Muscle of leg (tissue), 16 donors: ENCODE measurements at places on chromosomes 2 and 18. TPM values are rescaled to one million over a fixed set of nuclear protein-coding genes. Genes with fewer than 3 reads are reported as not detected.

GRCh38 chr2:68700560-68700959 is 34.1 kb upstream of the ARHGAP25 start:
- DNase-seq: no peak

The SATB2 gene
- total RNA-seq: 1.2 TPM

GRCh38 chr2:11863103-11863502 is 116.7 kb downstream of the LPIN1 start:
- DNase-seq: no peak

The CMPK2 gene
- total RNA-seq: 3.2 TPM

DNA sequence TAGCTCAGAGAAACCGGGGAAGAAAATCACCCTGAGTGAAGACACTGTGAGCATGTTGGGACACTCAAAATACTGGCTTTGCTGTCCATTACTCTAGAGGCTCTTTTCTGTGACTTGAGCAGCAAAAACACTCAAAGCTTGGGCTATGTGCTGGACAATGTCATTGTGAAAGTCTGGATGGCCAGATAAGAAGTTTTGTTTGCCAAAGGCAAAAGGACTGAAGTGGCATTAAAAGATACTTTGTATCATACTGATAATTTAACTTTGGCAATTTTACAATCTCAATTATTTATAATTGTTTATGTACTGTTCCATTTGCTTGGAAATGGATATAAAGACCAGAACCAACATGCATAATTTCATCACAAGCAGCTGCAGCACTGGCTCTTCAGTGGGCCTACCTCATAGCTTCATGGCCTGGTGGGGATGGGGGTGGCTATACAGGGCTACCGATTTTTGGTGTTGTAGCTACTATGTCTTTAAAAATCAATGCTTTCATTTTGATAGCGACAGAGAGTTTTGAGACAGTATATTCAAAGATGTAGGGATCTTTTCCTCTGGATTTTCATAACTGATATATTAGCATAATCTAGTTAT is 51.1 kb downstream of the RBKS start:
- DNase-seq: no peak

DNA sequence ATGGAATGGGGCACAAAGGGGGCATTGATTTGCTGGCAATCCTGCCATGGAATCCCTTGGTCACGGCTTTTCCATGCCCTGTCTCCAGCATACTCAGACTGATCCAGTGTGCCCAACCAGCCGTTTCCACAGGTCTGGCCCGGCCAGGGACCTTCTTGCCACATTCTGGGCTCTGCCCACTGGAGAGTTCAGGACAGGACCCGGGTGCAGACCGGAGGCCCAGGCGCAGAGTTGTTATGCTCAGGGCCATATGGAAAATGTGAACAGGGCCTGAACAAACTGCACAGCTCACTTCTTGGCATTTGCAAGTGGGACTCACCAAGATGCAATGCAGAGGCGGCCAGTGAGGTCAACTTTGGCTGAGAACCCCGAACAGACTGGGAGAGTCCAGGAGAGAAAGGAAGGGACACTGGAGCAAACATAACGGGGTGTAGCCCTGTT is 15.6 kb upstream of the ASAP2 start:
- peak; percentile 96 for DNase-seq

DNA sequence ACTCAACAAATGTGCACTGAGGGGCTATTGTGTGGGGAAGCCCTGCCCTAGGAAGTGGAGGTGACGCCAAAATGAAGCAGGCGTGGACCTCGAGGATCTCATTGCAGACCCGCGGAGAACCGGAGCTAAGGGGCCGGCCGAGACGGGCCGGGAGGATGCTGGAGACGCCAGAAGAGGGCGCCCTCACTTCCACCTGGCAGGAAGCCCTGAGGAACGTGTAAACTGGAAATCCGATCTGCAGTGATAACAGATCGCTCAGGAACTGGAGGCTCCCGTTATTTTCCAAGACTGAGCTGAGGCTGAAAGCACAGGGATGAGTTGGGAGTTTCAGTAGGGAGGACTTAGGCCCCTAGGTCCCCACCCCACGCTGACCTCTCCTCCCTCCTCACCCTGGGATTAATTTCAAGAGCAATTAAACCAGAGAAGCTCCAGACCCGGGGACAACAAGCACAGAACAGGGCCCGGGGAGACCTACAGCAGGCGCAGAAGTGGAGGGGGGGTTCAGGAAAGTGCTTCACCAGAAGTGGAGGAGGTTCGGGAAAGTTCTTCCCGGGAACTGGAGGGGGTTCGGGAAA is 7.7 kb upstream of the COL6A3 start:
- DNase-seq: peak; percentile 91

- DNase-seq: peak; percentile 12
Measured at GRCh38 chr2:221397187-221397586, 174.9 kb downstream of the EPHA4 start.

DNA sequence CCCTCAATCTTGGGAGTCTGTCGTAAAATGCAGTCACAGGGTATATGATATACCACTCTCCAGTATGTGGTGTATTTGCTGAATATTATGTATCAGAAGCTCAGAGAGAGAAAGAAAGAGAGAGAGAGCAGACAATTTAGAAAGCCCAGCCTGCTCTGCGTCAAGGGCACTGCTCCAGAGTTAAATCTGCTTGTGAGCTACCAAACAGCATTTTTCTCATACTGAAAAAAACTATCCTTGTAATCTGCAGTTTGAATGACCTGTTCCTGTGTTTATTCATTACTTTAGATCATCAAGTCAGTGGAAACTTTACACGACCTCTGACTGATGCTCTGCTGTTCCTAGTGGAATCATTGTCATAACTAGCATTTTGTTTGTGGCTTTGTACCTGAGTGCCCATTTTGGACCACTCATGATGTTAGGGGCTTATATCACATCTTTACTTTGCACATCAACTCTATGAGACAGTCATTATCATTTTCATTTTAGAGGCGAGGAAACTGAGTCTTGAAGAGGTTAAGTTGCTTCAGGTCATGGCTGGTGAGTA is 89.2 kb upstream of the PELI1 start:
- DNase-seq: no peak

- no peak for DNase-seq
Measured at GRCh38 chr18:58128381-58129374, 84.7 kb downstream of the NEDD4L start.

GRCh38 chr2:96236882-96237281 is 28.3 kb upstream of the STARD7 start:
- no peak for DNase-seq
